Foreskin melanocyte (primary cell): ENCODE measurements at places on chromosomes 1 and 21.
A peak's percentile ranks its signal among the peaks of the same experiment; 100 is the strongest.

GRCh38 chr1:160193091-160193819 lies 2.9 kb downstream of the CASQ1 start:
- peak; percentile 72 for DNase-seq

DNA sequence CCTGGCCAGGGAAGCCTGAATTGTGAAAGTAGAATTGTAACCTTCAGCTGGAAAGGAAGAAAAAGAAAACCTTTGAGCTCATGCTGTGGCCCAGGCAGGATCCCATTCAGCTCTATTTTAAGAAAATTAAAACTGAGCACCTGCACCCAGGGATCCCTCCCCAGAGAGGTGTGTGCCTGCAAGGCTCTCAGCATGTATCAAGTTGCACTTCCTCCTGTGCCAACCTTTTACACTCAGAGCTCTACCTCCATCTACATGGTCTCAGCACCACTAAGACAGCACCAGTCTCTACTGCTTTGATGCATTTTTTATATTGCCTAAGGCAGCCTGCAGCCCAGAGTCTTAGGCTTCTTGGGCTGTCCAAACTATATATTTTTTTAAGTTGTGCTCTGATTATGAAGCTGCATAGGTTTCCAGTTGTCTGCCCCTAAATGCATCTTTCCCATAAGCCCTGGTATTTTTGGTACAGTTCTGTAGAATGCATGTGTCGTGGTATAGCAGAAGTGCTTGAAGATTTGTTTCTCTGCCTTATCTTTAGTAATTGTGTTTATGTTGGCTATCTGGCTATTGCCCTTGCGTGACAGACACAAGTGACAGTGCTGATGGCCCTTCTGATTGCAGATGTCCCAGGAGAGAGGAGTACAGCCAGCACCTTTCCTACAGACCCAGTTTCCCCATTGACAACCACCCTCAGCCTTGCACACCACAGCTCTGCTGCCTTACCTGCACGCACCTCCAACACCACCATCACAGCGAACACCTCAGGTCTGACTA lies 63.1 kb downstream of the PTPRC start:
- DNase-seq, result no peak

DNA sequence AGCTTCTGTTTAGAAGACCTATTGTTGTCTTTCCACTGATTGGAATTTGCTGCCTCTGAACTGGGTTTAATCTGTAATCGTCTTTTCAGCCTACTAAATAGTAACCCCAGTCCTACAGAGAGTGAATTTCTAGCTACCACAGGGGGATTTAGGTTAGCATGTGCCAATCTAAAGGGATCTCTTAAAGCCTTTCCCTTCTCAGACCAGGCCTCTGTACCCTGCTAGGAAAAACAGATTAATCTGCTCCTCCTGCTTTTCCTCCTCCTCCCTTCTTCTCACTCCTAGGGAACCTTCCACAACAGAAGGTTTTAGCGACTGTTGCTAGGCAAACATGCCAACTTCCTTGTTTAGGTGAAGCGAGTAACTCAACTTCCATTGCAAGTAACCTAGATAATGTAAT lies 1.3 kb upstream of the RC3H1 start:
- DNase-seq, result no peak

GRCh38 chr1:162670928-162671663 lies 38.8 kb downstream of the DDR2 start:
- no peak for DNase-seq

DNA sequence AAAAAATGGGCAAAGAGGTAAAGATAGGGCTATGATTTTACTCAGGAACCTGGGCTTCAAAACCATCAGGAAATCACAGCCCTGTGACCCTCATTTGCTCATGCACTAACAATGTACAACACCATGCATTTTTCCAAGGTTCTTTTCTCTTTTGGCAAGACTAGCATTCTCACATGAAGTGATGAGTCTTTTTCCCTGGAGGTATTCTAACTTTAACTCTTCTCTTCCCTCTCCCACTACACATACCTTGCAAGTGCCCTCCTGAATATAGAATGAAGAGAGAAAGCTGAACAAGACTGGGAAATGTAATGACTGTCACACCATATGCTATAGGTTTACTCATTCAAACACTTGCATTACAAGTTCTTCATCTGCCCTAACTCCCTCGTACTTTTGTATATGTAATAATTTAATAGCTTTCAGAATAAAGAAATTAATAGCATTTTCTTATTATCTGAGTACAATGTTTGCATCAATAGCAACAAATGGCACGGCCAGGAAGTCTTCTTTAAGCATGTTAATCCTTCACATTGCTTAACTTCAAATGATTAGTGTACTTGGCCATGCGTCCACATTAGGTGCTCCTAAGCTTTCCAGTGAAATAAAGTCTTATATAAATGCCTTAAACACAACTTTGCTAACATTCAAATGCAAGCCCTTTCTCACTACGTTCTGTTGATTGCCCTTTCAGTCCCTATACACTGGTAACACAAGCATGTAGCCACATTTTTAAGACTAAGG lies 1.8 kb downstream of the NIBAN1 start:
- DNase-seq, result no peak

GRCh38 chr1:48177257-48177656 lies 45.3 kb upstream of the SLC5A9 start:
- DNase-seq, result no peak

DNA sequence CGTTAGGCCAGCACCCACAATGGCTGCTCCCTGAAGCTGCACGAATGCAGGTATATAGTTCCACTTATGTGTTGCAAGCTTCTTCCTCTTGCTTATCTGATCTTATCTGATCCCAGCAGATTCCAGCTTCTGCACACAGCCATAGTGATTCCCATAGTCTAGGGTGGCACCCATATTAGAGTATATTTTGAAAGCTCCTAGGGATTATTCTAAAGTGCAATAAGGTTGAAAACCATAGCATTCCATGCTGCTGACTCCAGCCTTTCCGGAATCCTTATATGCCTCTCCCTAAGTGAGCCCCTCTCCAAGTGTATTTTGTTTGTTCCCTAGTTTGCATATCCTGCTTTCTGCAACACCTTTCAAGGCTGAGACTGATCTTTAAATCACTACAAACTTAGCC lies 432.0 kb downstream of the SETD4 start:
- no peak for DNase-seq

DNA sequence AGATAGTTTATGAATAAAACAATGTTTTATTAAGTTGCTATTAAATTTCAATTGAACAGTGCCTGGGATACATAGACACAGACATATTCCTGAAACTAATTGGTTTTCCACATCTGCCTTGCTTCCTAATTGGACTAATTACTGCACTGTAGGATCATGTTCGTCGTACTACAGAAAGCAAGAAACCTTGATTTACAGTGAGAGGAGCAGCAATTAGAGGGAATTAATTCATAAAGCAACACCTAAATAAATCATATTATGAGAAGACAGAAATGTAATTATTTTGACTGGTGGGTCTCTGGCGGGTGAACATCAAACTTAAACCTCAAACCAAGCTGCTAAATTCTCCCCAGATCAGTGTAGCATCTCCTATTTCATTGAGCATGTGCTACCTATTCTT lies 124.6 kb upstream of the CAMK1G start:
- no peak for DNase-seq

DNA sequence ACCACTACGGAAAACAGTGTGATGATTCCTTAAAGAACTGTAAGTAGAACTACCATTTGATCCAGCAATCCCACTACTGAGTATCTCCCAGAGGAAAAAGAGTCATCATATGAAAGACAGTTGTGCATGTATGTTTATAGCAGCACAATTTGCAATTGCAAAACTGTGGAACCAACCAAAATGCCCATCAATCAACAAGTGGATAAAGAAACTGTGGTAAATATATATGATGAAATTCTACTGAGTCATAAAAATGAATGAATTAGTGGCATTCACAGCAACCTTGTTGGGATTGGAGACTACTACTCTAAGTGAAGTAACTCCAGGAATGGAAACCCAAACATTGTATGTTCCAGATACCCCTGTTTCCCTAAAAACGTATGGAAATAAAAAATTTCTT lies 337.0 kb upstream of the PTBP2 start:
- DNase-seq, result no peak

- peak; percentile 53 for DNase-seq
Measured at GRCh38 chr1:19635646-19636045, 8.5 kb upstream of the NBL1 start.

DNA sequence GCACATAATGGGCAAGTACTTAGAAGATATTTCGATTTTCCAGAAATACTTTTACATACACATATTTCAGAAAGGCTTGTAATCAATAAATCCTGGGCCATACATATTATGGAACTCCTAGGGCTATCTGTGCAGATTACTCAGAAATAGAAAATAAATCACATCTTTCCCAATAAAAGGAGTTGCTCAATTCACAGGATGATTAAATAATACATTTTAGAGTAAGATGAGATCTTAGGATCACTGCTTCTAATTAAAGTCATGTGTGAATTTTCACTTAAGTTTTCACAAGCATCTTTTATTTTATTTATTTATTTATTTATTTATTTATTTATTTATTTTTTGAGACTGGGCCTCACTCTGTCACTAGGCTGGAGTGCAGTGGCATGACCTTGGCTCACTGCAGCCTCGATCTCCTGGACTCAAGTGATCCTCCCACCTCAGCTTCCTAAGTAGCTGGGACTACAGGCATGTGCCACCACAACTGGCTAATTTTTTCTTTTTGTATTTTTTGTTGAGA lies 144.2 kb downstream of the HIVEP3 start:
- DNase-seq, result no peak

- DNase-seq, result no peak
Measured at GRCh38 chr1:33905241-33905640, 41.4 kb downstream of the HMGB4 start.

DNA sequence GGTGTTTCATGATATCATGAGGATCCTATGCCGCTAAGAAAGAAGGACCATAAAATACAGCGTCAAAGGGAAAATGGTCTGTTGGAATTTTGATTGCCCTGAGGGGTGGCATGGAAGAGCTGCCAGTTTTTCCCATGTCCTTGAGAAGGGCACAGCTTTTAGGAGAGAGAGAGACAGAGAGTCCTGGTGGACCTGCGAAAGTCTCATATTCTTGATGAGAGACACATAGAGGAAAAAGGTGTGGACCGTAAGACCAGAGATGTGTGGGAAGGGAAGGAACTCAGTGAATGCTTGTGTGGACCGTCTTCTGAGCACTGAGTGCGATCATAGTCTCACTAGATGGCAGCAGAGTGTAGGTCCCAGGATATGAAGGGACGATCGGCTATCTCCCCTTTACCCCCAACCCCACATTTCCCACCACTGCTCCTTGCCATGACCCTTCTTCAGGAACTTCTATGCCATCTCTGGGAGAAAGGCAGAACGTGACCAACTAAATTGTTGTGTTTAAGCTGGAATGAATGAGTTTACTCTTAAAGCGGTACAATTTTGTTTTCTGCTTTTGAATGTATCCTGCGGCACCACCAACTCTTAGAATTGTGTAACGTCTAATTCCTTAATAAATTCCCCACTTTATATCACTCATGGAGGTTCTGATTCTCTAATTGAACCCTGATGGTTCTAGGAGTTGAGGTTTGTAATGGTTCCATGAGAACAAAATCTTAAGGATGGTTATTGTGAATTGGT lies 117.7 kb downstream of the CTH start:
- DNase-seq, result peak; percentile 36

GRCh38 chr21:33315946-33316710 lies 8.6 kb upstream of the IFNAR1 start:
- DNase-seq, result no peak

- DNase-seq, result no peak
Measured at GRCh38 chr1:178161516-178161915, 67.6 kb downstream of the RASAL2 start.

GRCh38 chr1:23116921-23117699 lies 51.5 kb downstream of the LUZP1 start:
- no peak for DNase-seq

- DNase-seq, result no peak
Measured at GRCh38 chr21:32578107-32578691, 7.1 kb downstream of the TCP10L start.

DNA sequence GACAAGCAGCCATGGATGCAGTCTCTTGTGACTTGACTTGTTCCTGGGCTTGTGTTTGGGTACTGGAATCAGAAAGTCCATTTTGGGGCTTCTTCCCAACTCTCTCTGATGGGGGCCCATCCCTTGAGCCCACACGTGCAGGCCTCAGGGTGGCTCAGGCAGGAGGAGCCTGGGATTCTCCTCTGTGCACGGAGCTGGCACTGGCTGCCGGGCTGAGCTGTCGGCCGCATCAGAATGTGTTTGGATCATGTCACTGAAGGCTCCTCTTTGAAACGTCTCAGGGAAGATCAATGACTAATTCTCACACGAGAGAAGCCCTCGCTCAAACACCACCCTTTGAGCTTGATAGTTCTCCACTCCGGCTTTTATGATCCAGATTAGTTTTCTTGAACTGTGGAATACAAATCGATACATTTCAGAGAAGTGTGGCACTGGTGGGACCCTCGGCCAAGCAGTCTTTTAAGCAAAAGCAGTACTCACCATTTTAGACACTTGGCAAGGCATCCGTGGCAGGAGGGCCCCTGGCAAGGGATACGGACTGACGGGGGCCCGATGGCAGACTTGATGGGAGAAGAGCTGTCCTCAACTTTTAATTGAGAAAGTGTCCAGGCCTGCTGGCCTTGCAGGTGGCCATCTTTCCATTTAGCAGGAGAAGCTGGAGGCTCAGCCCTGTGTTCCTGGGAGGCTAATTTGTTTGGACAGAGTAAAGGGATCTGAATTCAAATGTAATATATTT lies 220.7 kb upstream of the C1orf174 start:
- DNase-seq, result no peak

DNA sequence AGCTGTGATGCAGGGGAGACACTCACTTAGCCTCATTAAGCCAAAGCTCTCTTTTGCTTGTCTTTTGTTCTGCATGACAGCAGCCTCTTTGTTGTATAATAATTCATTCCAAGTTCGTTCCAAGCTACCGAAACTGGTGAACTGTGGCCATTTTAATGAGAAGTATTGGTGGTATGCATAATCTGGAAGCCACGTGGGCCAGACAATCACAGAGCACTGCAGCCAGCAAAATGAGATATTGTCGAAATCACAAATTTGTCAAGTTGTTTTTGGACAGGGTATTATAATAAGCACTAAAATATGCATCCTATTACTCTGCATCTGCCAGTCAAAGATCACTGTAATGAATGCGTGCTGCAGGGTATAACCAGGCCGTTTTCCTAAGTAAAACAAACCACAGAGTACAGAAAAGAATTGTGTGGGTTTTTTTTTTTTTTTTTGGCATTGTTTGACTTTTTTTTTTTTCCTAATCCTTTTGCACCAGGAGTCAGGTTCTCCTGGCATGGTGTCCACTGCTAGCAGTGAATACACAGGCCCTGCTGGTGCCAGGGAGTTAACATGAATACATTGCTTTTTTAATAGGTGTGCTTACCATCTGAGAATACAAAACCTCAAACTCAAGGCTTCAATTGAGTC lies 423.9 kb downstream of the PTBP2 start:
- peak; percentile 98 for DNase-seq

DNA sequence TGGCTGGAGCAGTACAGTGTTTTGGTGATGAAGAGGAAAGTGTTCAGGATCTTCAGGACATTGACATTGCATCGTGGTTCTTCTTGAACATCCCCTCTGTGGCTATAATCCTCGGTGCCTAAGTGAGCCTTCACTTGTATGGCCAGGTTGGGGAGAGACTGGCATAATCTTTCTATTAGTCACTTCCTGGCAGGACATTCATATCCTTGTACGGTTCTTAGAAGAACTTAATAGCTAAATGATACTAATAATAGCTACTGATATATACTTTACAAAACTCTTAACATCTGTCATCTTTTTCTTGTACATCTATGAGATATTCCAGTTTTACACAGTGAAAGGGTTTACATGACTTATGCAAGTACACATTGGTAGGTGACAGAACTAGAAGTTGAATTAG lies 35.8 kb downstream of the CELF3 start:
- DNase-seq, result peak; percentile 56

GRCh38 chr1:21783679-21784603 lies 992 bp upstream of the USP48 start:
- no peak for DNase-seq
